ENCODE measurements at places on chromosomes 1 and 21. TPM values are rescaled to one million over a fixed set of nuclear protein-coding genes. Genes with fewer than 3 reads are reported as not detected.

Gene FCGR1A
- total RNA-seq, result not detected

Gene ADGRL2
- total RNA-seq, result 52.3 TPM

Gene TSPEAR
- total RNA-seq, result not detected

Gene HLX
- total RNA-seq, result 5.3 TPM

Gene FCRL2
- total RNA-seq, result not detected

Gene CR1L
- total RNA-seq, result not detected

Gene MAP10
- total RNA-seq, result 0.09 TPM

Gene KIAA1614
- 3.8 TPM for total RNA-seq

Gene CD1B
- not detected for total RNA-seq

DNA sequence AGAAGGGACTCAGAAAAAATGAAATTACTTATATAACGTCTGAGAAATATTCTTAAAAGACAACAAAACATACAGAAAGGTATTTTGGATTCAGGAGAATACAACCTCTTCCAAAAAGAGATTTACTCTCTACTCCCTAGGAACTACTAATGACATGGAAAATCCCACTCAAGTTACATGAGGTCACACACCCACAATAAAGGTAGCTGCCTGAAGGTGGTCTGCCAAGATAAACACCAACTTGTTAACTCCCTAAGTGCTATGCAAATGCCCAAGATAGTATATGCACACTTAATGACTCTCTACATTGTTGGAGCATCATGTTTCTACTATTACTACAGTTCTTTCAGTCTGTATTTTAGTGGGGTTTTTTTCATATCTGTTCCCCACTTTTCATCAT, 26.5 kb downstream of the RERE start:
- no peak for DNase-seq

GRCh38 chr1:155591770-155592169, 18.2 kb upstream of the MSTO1 start:
- DNase-seq, result peak; percentile 65

- DNase-seq, result peak; percentile 20
These were observed 25.8 kb downstream of the PTPN14 start for GRCh38 chr1:214525535-214526019.

DNA sequence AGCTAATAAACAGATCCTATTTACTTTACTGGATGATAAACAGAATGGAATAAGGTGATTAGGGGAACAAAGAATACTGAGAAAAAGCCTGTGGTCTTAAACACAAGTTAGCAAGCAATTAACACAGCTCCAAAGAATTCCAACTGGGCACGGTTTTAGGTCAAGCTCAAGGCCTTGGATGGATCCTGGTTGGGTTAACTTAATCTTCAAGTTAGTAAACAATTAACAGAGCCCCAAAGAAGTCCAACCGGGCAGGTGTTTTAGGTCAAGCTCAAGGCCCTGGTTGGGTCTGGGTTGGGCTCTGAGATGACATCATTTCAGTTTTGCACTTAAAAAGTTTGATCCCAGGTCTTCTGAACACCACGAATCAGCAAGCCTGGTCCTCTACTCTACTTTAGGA, 1086.3 kb upstream of the TMPRSS15 start:
- no peak for DNase-seq

DNA sequence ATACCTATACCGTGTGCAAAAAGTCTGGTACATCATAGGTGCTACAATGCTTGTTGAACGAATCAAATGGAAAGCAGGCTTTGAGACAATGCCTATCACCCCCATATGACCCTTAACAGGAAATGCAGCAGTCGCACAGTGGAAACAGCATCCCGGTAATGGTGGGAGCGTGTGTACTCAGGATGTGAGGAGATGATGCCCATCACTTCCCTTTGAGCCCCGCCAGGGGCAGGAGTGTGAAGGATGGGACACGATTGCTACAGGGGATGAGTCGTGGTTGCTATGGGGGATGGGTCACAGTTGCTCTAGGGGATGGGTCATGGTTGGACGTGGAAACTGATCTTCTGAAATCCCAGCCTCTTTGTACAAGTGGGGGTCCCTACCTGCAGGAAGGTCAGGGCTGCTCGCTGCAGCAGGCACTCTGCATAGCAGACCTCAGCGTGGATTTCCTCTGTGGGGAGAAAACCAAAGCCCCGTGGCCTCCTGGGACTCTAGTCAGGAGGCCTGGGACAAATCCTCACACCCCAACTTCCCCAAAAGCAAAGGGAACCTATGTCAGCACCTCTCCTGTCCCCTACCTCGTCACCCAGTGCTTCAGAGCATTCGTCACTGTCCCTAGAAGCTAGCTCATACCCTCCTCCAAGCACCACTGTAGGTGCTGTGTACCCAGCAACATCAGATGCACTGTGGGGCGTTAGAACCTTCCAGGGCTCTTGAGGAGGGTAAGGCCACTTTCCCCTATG, 19.3 kb downstream of the TTC39A start:
- DNase-seq, result no peak

DNA sequence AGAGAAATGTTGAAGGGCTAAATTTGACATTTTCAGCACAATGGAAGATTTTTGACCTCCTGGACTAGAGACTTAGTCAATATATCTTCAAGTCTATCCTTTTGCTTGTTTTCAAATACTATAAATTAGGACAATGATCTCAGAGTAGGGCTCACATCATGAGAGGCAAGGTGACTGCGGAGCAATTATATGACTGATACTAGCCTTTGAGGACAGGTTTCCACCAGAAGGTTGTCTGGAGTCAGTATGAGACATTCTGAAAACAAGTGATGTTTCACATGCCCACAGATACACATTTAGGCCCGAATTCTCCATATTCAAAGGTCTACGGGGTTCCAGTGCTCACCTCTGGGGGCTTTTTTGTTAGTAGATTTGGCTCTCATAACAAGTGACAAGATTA, 142.3 kb upstream of the SAMSN1 start:
- DNase-seq, result no peak

- no peak for DNase-seq
These were observed 129.2 kb downstream of the CYYR1 start for GRCh38 chr21:26443867-26444266.

DNA sequence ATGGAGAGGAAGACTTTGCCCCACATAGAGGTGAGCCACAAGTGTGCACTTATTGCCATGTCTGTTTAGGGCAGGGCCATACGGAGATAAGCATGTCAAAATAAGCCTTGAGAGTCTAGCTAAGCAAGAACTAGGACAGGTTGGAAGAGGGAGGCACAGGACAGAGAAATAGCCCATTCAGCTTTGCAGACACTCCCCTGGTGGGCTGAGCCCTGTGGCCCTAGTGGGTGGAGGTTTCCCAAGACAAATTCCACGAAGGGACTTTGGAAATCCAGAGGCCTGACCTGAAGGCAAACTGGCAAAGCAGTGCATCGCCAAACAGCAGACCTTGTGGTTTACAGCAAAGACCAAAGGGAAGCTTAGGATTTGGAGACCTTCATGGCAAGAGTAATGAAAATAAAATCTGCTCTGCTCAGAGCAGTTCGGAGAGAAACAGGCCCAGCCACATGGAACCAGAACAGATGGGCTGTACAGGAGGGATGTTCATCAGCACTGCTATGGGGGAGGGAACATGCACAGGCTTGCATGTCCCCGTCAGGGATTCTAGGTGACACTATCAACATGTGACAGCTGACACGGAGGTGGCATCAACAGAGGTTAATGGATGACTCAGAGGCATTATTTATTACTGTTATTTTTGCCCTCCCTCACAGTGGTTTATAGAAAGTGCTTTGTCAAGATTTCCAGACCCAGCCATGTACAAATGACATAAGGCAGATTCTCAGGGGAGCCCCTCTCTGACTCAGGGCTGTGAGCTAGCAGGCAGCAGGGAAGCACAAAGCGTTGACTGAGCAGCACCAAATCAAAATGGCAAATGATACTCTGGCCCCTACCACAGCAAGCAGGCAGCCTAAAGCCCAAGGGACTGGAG, 90.1 kb upstream of the IRF2BP2 start:
- peak; percentile 96 for DNase-seq

DNA sequence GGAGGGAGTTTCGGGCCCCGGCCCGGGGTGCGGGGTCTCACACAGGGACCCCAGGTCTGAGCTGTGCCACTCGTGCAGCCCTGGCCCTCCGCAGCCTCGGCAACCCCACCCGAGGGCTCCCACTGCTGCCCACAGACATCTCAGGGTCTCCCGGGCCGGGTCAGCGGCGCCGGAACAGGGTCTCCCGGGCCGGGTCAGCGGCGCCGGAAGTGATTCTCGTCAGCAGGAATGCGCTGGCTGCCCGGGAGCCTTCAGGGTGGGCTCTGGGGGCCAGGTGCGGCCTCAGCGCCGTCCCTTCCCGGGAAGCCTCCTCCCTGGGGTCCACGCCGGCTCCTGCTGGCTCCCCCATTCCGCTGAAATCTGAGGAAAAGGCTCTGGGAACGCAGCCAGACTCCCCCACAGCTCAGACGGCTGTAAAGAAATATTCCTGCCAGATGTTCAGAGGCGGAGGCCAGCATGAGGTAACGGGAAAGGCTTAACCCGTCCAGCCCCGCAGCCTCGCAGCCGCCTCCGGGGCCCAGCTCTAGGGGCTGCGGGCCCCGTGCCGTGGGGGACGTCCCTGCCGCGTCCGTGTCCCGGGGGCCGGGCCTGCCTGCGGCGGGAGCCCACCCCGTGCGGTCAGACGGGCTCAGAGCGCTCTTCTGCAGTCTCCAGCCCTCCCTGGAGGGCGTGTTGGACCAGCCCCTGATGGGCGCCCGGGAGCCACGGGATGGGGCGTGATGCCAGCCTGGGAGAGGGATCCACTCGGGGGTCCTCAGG, 8.7 kb upstream of the COL6A1 start:
- peak; percentile 61 for DNase-seq

DNA sequence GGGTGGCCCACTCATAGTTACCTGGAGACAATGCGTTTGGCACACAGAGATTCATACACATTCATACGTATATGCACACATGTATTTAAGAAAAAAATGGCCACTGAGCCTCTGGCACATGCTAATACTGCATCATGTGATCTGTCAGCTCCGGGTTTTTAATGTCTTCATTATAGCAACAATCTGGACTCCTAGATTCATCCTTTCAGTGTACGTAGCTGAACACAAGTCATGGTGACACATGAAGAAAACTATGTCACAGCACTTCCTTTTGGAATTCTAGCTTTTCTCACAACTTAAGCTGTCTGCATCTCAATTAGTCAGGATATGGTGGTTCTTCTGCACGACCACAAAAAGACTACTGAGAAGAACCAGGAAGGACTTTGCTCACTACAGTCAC, 24.7 kb downstream of the HSF2BP start:
- DNase-seq, result peak; percentile 82

DNA sequence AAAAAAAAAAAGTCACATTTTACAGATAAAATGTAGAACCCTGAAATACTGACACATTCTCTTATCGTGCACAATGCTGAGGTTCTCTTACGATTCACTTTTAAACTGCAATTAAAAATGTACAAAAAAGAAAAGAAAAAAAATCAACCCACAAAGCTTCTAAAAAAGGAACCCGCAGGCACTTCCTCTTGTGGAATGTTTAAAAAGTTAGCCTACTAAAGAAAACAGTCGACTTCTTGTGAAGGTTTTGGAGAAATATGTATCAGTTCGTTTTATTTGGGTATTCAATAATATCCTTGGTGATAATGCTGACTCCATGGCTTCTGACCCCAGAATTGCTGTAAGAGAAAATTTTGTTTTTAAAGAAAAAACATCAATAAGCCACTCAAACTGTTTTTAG, 10.2 kb downstream of the HNRNPU start:
- no peak for DNase-seq

- peak; percentile 62 for DNase-seq
These were observed 148.4 kb downstream of the TLR5 start for GRCh38 chr1:222994511-222995235.

- no peak for DNase-seq
These were observed 3.0 kb downstream of the ADAM30 start for GRCh38 chr1:119893238-119893791.

DNA sequence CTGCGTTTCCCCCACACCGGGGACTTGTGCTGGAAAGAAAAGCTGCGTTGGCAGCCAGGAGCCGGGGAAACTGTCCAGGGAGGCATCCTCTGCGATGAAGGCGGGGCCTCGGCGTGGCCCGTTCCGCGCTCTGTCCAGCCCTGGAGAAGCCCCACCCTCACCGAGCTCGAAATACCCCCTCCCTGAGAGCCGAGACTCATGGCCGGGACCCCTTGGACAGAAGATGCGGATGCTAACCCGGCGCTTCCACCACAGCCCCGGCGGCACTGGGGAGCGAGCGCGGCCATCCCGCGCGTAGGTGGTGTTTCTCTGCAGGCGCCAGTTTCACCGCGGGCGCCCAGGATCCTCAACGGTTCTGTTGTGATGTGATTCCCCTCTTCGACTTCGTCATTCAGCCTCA, 31.6 kb downstream of the PDE9A start:
- DNase-seq, result no peak

- no peak for DNase-seq
These were observed 42.1 kb upstream of the ZNF496 start for GRCh38 chr1:247373721-247374141.

GRCh38 chr1:58573138-58573537, 3.9 kb downstream of the TACSTD2 start:
- DNase-seq, result no peak

DNA sequence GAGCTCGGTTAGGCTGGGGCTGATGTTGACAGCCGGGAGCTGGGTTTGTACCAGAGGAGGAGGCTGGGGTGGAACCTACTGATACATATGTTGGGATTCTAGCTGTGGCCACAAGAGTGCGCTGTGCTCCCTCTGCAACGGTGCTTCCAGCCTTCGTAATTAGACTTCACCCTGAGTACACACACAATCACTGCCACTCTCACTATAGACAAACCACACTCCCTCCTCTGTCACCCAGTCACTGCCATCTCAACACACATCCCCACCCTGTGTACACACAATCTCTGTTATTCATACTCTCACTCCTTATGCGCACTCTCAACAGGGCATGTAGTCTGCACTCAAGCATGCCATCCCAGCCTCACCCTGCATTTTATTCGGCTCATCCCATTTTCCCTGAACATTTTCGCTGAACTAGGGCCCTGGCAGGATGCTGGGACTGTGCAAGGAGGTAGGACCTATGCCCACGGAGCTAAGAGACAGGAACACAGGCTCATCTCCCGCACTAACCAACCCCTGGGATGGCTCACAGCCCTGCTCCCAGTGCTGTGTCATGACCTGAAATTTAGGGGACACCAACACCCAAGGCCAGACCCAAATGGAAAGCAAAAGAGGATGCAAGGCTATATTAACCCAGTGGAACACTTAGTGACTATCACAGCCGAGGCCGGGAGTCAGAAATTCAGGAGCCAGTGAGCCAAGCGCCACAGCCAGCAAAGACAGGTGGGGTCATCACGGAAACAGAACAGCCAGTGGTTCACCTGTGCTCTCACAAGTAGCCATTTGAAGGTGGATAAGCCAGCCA, 5.7 kb downstream of the GJB3 start:
- peak; percentile 57 for DNase-seq

- DNase-seq, result no peak
These were observed 32.7 kb downstream of the OR13G1 start for GRCh38 chr1:247646867-247647266.

GRCh38 chr1:15322648-15323350, 75.8 kb downstream of the FHAD1 start:
- peak; percentile 64 for DNase-seq

- DNase-seq, result peak; percentile 77
These were observed 70.8 kb upstream of the TENT5C start for GRCh38 chr1:117534995-117535467.

GRCh38 chr1:183619781-183620180, 15.8 kb downstream of the ARPC5 start:
- no peak for DNase-seq

Measured in A172 (cell line).